ENCODE measurements at places on chromosomes 7 and 10.

DNA sequence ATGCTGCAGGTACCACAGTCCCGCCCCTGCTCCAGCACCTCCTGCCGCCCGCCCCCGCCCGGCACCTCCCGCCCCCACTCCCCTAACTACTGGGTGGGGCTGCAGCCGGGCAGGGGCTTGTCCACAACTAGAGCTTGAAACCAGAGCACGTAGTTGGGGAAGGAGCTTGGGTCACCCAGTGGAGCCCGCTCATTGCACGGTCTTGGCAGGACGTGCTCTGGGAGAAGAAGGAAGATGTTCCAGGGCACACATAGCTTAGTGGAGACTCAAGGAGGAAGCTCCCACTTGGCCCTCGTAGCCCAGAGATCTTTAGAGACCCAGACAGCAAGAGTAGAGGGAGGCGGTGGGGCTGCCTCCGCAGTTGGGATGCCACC lies 692 bp downstream of the IGFBP1 start:
- no peak for DNase-seq

DNA sequence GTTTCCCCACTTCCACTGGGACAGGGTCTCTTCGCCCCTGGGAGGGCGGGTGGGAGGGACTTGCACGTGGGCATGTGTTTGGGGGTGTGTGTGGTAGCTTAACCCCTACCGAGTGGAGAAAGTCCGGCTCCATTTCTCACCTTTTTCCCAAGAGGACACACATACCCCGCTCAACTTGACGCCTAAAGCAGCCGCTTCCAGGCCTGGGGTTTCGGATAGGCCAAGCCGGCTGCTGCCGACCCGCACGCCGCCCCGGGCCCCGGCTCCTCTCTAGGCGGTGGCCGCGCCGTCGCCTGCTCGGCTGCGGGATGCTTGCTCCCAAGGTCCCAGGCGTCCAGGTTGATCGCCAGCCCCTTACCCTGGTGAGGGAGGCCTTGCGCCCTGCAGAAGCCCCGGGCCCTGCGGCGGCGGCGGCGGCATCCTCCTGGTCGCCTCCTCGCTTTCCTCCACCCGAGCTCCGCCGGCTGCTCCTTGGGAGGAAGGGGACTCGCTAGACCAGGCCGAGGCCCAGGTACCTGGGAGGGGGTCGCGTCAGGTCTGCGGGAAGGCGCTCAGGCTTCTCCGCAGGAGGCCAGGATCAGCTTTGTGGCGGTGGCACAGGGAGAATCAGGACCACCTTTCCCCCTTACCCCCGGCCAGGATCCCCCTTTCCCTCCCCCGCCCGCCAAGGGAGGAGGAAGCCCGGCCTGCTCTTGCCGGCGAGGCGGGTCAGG lies 3.2 kb upstream of the GATA3 start:
- DNase-seq, result no peak

- DNase-seq, result no peak
These were observed 53.5 kb downstream of the EPDR1 start for GRCh38 chr7:37973915-37974314.

- no peak for DNase-seq
These were observed 287.1 kb upstream of the CSTF2T start for GRCh38 chr10:51986516-51986915.

DNA sequence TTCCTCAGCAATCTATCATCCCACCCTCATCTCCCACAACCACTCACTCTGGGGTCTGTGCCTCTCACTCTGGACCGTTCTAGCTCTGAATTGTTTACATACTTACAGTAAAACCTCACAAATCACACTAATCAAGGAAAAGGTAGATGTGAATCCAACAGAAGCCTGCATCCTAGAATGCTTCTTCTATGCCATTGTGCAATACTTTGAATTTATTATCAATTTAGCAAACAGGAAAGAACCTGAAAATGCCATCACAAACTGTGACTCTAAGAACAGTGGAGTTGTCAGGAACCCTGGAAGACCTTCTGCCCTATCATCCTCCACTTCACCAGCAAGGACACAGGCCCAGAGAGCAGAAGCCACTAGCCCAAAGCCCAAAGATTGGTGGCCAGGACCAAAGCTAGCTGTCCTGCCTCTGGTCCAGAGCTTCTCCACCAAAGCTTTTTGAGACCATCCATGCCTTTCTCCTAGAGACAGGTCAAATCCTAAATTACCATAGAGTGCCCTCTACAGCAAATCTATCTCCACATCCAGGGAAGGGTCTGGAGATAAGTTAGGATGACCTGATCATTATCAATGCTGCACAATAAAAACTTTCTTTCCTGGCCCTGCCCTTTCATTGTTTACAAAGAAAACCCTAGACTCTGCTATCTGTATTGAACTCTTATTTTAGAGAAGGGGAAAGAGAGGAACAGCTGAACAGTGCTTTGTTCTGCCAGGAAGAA lies 2.4 kb downstream of the SORBS1 start:
- DNase-seq, result no peak

- no peak for DNase-seq
These were observed 7.8 kb downstream of the HTRA1 start for GRCh38 chr10:122468926-122469781.

- DNase-seq, result peak; percentile 35
These were observed 144.7 kb downstream of the PFKFB3 start for GRCh38 chr10:6347391-6347951.

DNA sequence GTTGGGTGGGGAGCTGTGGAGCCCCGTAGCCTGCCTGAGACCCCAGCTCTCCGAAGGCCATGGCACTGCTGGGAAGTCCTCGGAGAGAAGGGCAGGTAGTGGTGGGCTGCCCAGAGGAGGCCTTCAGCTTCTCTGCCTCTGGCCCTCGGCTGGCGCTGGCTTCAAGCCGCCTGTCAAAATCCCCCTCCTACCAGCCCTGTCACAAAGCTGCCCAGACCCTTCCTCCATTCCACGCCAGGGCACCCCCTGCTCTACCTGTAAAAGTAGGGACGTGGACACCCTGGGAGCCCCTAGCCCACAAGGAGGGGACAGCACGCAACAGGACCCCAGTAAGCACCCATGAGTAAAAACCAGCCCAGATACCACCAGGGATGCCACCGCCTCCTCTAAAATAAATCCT lies 31.6 kb downstream of the MAD1L1 start:
- DNase-seq, result no peak

DNA sequence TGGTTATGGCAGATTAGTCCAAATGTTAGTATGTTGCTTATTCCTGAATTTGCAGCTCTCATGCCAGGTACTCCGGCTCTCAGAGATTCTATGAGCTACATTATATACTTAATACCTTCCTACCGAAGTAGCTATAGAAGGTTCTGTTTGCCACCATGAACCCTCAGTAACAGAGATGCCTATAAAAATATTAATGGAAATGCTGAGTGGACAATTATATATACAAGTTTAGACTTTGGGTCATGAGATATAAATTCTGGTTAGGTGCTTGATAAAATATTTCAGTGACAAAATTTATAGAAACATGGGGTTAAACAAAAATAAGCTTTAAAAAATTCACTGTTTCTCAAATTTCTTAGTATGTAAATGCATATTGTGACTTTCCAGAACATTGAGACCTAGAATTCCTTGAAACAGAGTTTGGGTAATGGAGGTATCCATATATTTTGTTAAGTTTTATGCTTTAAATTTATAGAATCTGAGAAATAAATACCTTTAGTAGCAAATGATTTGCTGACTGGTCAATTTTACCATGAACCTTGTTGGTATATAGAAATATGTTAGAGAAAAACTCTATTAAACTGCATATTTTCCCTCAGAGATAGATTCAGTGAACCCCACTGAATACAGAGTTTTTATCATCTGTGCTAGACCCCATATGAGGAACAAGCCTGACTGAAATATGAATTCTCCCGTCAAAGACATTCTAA lies 533.5 kb downstream of the SH2D4B start:
- DNase-seq, result no peak

DNA sequence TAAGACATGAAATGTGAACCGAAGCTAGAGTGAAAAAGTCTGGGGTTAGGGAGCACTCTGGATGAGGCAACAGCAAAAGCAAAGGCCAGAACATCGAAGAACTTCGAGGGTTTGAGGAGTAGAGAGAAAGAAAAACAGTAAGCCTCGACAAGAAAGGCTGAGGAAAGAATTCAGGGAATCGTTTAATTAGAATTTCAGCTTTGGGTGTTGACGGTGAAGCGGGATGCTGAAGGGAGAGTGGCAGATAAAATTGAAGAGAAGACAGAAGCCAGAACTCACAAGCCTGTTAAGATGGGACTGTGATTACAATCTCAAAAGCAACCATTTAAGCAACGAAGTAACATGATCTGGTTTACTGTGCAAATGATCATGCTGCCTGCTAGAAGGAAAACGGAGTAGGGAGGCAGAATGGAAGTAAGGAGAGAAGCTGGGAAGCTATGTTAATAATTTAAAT lies 2.1 kb downstream of the TRDMT1 start:
- no peak for DNase-seq

GRCh38 chr7:81608748-81609382 lies 161.0 kb downstream of the HGF start:
- no peak for DNase-seq

GRCh38 chr10:33818343-33818742 lies 483.9 kb upstream of the NRP1 start:
- no peak for DNase-seq

DNA sequence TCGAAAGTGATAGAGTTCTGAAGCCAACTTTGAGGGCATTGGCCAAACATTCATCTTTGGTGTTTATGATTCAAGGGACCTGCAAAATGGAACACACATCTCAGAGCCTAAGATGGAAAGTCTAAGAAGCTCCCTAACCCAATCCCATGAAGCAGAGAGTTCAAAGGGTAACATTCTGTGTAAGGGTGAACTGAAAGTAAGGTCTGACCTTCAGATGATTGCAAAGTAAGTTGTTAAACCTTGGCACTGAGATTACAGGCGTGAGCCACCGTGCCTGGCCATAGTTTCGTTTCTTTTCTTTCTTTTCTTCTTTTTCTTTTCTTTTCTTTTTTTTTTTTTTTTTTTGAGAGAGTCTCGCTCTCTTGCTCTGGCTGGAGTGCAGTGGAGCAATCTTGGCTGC lies 2.2 kb downstream of the ZNF212 start:
- no peak for DNase-seq

DNA sequence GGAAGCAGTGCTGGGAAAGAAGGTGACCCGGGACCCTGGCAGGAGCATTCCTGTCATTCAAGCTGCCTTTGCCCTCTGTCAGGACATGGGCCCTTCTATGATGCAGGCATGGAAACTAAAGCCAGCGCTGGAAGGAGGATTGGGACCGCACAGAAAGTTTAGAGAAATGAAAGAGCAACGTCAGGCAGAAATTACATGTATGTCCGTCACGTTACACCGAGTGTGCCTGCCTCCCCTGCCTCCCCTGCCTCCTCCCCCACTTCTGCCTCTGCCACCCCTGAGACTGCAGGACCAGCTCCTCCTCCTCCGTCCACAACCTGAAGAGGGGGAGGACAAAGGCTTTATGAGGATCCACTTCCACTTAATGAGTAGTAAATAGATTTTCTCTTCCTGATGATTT lies 13.9 kb upstream of the PWWP2B start:
- DNase-seq, result no peak

DNA sequence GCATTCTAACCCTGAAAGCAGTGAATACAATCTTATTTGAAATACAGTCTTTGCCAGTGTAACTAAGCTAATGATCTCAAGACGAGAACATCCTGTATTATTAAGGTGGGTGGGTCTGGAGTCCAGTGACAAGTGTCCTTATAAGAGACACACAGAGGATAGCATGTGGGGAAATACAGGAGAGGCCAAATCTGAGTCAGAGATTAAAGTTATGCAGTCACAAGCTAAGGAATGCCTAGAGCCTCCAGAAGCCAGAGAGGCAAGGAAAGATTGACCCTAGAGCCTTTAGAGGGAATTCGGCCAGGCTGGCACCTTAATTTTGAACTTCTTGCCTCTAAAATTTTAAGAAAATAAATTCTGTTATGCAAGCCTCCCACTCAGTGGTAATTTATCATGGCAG lies 87.5 kb upstream of the HGF start:
- DNase-seq, result no peak

GRCh38 chr10:117960345-117960935 lies 86.3 kb downstream of the RAB11FIP2 start:
- no peak for DNase-seq

GRCh38 chr10:79476645-79477044 lies 31.2 kb upstream of the ZCCHC24 start:
- no peak for DNase-seq

DNA sequence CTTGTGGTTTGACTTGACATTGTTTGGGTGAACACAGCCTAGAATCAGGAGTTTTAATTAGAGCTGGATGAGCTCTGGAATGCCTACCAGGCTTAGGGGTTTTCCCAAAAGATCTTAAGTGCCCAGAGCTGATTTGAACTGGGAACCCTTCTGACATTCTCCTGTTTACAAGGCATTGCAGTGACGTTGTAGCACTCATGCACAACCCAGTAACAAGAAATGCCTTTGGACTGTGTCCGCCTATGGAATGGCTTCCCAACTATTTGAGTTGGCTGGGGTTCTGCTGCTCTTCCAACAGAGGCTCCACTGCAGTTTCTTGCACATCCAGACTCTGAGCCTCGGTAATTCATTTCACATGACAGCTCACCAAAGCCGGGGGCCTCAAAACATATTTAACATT lies 76.7 kb upstream of the MKX start:
- no peak for DNase-seq

DNA sequence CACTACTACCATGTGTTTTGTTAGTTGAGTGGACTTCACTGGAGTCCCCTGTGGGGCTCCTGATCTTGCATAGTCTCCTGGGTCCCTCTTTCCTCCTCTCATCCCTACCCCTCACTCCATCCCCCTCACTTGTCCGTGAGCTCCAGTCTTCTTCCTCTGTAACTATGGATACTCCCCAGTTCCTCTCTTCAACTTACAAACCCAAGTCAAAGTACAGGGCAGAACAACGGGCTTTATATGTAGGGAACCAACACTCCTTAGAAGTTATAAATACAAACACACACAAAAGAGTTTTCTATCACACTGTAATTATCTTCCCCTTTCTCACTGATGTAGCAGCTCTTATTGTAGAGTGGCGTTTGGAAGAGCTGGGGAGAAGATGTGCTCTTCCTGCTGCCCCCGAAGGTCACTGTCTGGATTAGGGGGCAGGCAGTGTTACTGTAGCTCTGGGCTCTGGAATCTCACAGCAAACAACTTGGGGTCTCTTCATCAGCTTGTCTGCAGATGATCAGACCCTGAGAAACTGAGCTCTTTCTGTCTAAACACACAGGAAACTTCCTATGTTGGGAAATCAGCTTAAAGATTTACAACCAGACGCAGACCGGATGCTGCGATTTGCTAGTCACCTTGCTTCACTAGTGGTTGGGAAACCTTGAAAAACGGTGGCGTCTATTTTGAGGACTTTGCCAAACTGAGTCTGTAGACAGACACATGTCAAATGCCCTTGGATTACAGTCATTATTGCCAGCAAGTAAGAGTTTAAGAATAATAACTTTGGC lies 13.6 kb downstream of the SNX10 start:
- no peak for DNase-seq

DNA sequence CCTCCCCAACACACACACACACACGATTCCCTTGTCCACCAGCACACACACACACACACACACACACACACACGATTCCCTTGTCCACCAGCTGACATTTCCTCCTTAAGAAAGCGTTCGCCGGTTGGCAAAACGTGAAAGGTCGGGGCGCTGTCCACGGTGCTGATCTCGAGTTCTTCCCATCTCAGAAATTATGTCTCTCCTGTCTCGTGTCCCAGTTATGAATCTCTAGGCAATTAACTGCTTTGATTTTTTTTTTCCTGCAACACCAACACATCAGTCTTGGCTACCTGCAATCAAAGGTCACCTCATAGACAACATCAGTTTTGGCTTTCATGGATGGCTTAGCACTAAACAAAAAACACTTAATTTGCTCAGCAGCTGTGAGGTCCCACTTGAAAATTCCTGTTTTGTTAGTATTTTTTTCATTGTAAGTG lies 1.9 kb downstream of the INA start:
- no peak for DNase-seq
